Iris pigment epithelial cell (primary cell): ENCODE measurements at places on chromosomes 2 and 18.

DNA sequence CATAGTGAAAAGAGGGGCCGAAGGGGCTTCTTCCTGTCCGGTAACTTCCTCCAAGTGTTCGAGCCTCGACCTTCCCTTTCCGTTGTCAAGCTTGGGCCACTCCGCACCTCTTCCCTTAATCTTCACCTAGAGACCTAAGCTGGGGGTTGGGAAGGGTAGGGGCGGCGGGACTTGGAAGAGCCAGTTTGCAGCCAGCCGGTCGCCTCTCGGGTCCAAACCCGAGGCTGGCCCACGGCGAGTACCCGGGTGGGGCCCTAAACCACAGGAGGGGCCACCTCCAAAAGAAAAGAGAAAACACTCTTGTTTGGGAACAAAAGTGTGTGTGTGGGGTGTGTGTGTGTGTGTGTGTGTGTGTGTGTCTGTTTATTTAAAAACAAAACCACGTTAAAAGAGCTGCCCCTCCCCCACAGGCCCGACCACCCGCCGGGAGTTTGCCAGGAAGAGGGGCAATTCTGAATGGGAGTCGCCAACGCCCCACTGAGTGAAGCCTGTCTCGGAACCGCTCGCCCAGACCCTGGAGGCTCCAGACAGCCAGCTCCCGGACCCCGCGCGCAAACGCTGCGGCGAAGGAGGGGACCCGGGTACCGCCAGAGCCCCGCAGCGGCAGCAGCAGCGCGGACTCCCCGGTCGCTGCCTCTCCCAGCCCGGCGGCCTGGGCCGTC, 488 bp upstream of the RHOB start:
- no peak for DNase-seq

- DNase-seq = peak; percentile 89
Measured at GRCh38 chr2:144834998-144835633, 315.2 kb upstream of the ZEB2 start.

DNA sequence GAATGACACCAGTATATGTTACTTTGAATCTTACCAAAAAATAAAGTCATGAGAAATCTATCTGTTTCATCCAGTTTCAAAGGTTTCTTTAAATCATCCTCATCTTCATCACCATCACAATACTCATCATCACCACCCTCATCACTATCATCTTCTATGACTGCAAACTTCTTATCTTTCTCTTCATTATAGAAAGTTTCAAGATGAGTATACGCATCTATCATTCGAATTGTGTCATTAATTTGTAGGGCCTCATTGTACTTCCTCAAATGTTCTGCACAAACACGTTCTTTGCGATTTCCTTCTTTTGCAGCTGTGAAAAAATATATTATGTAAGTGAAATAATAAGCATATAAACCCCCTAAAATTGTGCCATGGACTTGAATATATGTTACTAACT, 34.1 kb upstream of the FAP start:
- DNase-seq = no peak

DNA sequence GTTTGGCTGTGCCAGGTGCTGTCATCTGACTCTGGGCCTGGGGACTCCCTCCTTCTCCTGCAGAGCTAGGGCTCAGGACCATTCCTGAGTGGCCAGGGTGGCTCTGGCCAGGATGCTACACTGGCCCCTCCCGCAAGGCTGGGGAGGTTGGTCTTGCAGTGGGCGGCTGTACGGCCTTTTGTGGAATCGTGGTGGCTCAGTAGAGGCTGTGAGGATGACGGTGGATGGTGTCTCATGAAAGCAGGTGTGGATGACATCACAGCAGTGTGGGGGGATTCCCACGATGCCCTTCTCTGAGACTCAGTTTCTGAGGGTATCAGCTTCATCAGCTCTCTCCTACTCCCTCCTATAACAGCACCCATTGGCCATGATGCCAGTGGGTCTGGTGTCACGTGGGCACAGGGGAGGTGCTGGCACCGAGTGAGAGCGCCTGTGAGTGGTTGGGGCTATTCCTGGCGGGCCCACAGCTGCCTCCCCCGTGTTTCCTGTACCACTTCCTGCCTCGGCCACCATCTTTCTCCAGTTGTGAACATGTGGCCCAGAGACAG, 144.2 kb upstream of the HDAC4 start:
- DNase-seq = no peak

DNA sequence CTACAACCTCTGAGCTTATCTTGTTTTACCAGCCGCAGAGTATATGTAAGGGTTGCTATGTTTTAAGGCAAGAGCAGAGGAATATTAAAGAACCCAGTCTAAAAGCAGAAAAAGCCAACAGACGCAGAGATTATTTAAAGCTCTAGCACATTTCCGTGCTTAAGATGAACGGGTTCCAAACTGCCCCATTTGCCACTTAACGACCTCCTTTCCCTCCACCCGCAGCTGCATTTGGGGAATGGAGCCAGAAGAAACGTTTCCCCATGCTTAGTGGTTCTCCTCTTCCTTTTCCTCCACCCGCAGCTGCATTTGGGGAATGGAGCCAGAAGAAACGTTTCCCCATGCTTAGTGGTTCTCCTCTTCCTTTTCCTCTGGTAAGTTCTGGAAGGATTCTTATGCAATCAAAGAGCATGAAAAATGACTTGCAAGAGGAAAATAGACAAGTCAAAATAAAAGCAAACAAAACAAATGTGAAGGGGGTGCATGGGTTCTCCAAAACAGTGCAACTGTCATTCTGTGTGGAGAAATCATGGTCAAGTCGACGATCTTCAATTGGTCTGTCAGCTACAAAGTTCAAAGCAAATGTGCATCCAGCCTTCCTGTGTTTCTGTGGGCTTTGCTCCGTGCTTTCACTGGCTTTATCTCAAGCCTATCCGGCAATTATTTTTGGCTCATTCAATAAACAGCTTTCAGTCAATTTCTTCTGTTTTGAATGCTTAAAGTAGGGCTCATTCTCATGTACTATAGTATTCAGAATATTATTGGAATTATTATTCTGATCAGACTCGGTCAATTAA, 57.8 kb downstream of the DIPK1C start:
- DNase-seq = no peak

DNA sequence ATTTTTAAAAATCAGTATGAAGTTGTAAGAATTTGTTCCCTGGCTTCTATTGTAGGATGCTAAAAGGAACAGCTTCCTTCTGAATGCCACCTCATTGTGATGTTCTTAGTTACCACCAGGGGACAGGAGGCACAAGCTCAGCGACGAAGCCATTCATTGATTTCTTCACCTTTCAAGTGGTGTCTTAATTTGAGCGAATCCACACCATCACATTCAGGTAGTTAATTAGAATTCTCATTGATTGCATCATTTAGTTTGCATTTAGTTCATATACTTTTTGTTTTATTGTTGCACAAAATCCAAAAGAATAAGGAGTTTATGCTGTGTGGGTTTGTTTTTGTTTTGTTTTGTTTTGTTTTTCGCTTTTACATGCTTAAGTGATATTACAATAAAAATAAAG, 23.1 kb downstream of the CYP27C1 start:
- no peak for DNase-seq

GRCh38 chr2:176122683-176123410, at the start of gene HOXD9:
Gene HOXD9, plus strand, starts transcription at chr2:176122719. Its CDS starts 50 bp downstream, at chr2:176122769.
- DNase-seq = no peak

DNA sequence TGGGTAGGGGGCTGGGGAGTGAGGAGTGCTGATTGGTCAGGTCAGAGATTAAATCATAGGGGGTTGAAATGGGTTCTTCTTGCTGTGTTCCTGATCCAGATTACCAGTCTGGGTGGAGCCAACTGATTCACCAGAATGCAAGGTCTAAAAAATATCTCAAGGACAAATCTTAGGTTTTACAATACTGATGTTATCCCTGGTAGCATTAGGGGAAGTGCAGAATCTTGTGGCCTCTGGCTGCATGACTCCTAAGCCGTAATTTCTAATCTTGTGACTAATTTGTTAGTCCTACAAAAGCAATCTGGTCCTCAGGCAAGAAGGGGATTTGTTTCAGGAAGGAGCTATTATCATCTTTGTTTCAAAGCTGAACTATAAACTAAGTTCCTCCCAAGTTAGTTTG, 289.2 kb upstream of the KYNU start:
- no peak for DNase-seq

DNA sequence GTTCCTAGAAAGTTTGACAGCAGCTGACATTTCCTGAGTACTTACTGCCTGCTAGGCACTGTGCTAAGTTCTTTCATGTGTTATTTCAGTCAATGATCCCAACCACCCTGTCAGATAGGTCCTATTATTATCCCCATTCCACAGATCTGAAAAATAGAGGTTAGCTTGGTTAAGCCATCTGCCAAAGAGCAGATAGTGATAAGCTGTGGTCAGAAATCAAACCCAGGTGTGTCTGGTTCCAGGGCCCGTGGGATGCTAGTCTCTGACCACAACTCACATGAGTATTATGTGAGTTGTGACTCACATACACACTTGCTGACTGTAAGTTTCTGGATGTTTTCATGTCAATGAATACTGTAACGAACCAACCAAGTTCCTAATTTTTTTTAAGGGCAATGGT, 132.0 kb upstream of the APCDD1 start:
- DNase-seq = no peak

GRCh38 chr18:13517369-13517768, 209.0 kb downstream of the FAM210A start:
- DNase-seq = no peak

GRCh38 chr2:42962508-42962953, 170.1 kb upstream of the HAAO start:
- peak; percentile 12 for DNase-seq
